T-helper 22 cell (primary cell): ENCODE measurements at places on chromosomes 3 and 15.

- DNase-seq = no peak
Observed at GRCh38 chr3:123660141-123660675, 75.4 kb upstream of the HACD2 start.

GRCh38 chr3:29514170-29514569 lies 233.3 kb downstream of the RBMS3 start:
- DNase-seq = no peak

DNA sequence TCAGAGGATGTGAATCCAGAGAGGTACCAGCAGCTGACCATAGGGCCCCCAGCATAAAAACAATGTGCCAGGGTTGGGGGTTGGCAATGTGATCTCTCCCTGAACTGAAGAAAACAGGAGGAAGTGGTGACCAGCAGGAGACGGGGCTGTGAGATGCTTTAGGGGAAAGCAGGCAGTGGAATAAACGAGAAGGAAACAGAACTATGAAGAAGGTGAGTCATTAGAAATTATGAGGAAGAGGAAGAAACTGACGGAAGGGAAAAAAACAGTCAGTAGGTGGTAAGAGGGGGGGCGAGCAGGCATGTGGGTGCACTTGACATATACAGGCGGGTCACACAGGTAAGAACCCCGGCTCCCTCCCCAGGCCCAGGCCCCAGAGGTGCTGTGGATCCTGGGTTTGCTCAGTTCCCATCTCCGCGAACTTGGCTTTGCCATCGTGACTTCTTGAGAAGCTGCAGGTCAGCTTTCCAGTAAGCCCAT lies 42.2 kb upstream of the B3GNT5 start:
- DNase-seq = no peak

- DNase-seq = no peak
Observed at GRCh38 chr15:54456413-54456812, 478.2 kb downstream of the UNC13C start.

DNA sequence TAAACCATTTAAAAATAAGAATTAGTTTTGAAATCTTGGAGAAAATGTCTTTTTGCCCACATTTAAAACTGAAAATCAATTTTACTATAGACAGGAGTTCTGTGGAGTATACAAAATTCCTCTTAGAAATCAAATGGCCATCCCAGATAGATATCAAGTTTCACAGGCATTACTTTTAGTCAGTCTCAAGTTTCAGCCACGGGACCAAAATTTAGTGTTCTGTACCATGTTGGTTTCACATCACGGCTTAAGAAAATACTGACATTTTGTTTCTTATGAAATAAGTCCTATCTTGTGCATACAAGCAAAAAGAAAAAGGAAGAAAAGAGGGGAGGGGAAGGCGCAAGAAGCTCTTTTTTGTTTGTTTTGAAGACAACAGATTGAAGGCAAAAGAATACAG lies 45.7 kb downstream of the EIF2AK4 start:
- DNase-seq = no peak

DNA sequence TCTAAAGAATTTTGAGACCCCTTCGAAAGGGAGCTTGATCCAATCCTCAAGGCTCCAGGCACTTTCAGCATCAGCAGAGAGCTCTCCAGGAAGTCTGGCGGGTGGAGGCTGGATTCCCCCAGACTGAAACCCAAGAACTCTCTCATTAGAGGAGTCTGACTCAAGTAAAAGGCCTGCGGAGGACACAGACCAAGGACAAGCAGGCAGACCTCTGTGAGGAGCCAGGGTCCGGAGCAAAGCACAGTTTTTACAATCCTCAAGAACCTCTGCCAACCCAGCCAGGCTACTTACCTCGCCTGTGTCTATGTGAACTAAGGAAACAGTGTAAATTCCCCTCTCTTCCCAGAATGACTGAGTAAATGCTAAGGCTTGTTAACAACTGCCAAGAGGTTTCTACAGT lies 86.2 kb downstream of the FBN1 start:
- DNase-seq = no peak

DNA sequence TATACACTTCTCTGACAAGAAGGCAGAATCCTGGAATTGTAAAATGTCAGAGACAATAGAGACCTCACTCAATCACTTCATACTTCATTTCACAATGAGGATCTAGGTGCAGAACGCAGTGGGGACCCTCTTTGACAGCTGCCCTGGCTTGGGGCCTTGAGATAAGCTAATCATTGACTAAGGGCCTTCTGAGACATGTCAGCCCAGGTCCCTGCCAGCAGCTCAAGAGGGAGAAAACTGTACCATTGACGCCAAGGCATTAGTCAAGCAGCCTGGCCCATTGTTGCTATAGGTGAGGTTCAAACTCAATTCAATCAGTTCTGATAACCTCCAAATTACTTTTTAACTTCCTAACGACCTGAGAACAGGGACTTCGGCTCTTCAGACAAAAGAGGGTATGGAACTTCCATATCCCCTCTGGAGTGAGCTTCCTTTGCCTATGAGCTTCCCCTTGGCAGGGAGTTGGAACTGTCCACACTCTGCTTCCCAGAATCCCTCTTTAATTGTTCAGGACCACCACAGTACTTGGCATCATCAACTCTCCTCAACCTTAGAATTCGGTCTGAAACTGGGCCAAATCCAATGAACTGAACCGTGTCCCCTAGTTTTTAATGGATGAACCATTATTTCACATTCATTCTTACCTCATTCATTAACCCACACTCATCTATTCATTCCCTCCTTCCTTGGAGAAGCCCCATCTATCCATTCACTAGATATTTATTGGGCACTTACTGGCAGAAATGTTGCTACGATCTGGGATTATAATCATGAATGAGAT lies 1.5 kb upstream of the CYP8B1 start:
- DNase-seq = no peak

DNA sequence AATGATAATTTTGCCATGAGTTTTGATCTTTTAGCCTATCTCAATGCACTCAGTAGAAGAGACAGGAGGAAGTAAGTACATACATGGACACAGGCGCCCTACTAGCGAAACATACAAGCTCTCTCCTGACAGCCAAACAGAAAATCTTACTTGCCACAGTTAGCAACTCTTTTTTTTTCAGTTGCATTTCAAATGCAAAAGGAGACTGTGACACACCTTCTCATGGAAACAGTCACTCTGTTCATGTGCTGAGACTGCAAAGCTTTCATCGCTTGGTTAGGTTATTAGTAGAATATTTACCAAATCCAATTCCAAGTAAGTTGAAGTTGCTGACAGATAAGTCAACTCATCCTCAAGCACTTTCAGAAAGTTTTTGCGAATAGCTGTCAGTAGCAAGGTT lies 223.3 kb downstream of the FOXP1 start:
- no peak for DNase-seq

- DNase-seq = no peak
Observed at GRCh38 chr3:5717254-5717653, 529.7 kb downstream of the EDEM1 start.

- peak; percentile 73 for DNase-seq
Observed at GRCh38 chr15:67542420-67543347, at the start of gene MAP2K5. Gene MAP2K5, plus strand, starts transcription at chr15:67542703. Its CDS starts 633 bp downstream, at chr15:67543336.

- DNase-seq = no peak
Observed at GRCh38 chr15:71612397-71612722, 198.0 kb upstream of the NR2E3 start.

DNA sequence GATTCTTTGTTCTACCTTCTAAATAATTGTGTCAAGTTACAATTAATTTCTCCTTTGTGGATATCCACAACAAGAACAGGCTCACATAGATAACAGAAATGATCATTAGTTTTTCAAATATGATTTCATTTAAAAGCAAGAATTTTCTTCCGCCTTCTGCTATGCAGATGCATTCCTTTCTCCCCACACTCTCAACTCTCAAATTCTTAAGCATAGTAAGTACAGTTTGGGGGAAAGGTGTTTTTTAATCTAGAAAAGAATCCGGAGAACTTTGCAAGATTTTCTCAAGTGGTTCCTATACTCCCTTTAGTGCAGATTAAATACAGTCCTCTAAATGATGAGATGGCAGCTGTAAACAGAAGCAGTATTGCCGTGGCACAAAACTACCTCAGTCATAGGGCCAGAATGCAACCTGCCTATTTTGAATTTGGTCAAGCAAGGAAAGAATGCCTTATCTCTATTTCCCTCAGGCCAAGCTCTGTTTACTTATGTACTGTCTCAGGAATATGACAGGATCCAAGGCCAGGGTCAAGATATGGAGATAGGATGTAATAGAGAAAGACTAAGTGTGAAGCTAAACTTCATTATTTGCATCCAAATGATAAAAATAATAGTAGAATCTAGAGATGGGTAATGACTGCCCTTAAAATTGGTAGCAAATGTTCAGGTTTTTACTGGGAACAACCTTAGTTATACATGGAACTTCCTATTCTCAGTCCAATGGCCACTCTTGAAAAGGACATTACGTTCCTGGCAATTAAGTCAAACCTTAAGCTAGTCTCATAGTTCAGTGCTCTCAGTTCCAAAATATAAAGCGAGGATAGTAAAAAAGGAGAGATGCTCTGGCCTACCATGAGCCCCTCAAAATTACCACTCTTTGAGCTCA lies 77.3 kb upstream of the PHLDB2 start:
- DNase-seq = no peak

- no peak for DNase-seq
Observed at GRCh38 chr3:187136936-187137335, 2.4 kb downstream of the RPL39L start.

DNA sequence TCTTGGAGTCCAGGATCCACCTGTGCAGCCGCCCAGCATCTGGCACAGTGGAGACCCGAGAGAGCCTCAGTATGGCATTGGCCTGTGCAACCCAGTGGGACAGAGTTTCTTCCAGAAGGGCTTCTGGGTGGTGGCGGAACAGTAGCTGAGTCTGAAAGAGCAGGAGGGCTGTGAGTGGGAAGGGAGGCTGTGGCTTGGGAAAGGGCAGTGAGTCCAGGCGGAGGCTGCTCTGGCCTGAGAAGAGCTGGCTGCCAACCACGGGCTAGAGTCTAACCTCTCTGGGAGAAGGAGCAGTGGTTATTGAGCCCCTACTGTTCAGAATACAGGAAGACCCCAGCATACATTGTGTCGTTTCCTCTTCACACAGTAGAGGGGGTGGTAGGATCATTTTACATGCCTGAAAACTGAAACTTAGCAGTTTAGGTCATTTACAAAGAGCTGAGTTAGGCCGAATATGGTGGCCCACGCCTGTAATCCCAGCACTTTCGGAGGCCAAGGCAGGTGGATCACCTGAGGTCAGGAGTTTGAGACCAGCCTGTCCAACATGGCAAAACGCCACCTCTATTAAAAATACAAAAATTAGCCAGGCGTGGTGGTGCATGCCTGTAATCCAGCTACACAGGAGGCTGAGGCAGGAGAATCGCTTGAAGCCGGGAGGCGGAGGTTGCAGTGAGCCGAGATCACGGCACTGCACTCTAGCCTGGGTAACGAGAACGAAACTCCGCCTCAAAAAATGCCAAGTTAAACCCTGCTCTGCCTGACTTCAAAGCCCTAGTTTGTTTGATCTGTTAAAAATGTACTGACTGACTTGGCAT lies 3.2 kb downstream of the AEN start:
- DNase-seq = peak; percentile 42

DNA sequence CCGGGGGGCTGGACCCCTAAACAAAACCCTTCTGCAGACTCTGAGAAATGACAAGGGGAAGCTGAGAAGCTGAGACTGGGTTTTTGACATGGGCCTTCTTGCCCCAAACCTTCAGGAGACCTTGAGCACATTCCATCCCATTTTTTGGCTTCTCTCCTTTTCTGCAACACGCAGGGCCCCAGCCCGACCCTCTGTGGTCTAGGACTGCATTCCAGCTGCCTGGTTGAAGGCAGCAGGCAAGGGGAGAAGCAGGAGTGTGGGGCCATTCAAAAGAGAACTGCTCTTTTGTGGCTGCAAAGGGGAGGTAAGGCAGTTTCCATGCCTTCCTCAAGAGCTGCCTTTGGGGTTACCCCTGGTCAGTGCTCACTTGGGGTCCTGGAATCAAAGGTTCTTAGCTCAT lies 263.0 kb downstream of the TLE3 start:
- DNase-seq = no peak

DNA sequence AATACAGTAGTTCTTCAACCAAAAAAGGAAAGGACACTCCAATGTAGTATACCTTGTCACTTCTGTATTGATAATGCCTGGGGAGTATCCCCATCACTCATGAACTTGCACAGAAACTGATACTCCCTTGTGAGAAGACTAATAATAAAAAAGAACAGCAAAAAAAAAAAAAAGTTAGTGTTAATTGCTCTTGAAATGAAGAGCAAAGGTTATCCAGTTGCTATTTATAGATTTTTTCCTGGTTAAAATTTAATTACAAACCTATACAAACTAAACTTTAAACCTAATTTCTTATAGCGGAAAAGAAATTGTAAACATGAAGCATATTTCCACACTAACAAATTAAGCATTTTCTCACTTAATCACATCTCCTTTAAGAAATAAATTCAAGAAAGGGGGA lies 6.7 kb downstream of the PLOD2 start:
- no peak for DNase-seq

DNA sequence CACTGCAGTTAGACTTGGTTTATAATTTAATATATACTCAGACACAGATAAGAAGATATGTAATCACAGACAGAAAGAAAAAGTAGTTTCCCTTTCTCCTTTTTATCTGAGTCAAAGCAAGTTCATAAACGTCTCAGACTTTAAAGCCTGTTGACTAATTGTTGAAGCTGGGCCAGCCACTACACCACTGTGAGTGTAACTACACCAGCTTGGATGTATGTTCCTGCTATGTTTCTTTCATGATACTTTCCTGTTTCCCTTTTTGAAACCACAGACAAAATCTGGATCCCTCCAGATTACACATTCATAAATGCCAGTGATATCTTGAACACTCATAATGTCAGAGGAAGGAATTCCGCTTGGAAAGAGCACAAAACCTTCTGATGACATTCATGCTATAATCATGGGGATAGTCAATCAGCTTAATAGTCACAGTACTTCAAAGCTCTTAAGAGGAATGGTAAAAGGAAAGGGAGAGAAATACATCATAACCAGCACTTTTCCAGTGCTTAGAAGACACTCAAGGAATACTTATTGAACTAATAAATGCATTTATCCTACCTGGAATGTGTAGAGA lies 32.0 kb downstream of the KCNMB2 start:
- no peak for DNase-seq

- DNase-seq = no peak
Observed at GRCh38 chr3:61236556-61236955, 14.7 kb downstream of the FHIT start.

DNA sequence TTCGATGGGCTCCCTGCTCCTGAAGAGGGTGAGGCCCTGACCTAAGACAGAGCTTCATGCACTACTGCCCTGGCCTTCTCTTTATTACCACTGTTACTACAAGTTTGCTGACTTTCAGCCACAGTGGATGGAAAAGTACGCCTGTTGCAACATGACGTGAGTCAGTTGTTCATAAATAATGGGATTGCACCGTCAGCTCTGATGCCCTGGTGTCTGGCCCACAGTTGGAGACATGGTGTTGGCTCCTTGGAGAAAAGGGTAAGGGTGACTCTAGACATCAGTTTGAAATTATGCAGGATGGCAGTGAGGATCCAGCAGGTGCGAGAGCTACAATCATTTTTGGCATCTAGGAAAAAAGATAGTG lies 5.5 kb downstream of the PAQR5 start:
- no peak for DNase-seq

GRCh38 chr3:62406945-62407344 lies 33.6 kb upstream of the FEZF2 start:
- no peak for DNase-seq

DNA sequence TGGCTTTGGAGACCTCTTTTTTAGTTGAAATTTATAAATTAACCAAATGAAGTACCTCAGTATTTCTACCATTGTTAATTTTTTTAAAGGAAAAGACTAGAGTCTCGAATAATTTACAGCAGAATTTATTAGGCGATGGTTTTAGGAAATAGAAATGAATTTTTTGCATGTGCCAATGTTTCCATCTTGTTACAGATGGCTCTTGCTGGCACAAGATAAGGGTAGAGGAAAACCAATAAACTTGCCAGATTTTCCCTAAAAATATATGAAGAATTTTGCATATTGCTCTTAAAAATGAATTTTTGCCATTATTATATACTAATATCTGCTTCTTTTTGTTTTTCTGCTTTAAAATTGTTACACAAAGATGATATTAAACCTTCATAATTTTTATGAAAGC lies 380.7 kb downstream of the NLGN1 start:
- DNase-seq = no peak
